ENCODE measurements at places on chromosomes 2 and 18. TPM values are rescaled to one million over a fixed set of nuclear protein-coding genes. Genes with fewer than 3 reads are reported as not detected.

DNA sequence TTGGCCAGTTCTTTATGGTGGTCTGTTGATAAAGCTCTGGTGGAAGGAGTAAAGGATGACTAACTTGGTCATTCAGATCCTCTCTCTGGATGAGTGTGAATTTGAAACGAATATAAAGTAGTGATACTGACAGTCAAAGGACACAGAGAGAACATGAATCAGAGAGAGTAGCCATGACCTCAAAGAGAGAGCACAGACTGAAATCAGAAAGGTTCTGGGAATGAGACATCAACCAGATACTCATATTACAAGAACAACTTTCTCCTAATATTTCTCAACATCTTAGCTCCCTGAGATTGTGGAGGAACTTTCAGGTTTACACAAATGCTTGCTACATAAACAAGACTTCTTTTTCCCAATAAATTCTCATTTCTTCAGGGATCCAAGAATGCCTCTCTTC, 849.1 kb upstream of the CHAC2 start:
- H3K36me3 ChIP-seq: no peaks in the 10 kb centered on the region
- peaks cover 8% of the 10 kb centered on the region for H3K4me1 ChIP-seq
- H3K4me3 ChIP-seq: no peak overlapping the region
- no peaks in the 10 kb centered on the region for H3K27me3 ChIP-seq
- DNase-seq: no peak

DNA sequence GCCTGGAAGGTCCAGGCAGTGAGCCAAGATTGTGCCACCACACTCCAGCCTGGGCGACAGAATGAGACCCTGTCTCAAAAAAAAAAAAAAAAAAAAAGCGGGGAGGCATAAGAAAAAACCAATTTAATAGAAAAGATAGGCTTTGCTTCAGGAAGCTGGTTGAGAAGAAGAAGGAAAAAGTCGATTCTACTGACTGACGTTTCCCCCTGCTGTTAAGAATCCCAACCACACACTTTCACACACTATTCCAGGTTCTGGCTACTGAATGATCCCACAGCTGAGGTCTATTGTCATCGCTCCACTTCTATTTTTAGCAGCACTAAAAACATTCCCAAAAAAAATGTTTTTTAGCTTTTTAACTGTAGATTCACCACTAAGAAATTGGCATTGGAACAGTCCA, 6.7 kb upstream of the CHCHD5 start:
- H3K27me3 ChIP-seq: no peaks in the 10 kb centered on the region
- H3K4me3 ChIP-seq: no peak overlapping the region
- peaks cover 2% of the 10 kb centered on the region for H3K4me1 ChIP-seq
- no peak for DNase-seq
- H3K27ac ChIP-seq: no peak overlapping the region
- peaks cover 13% of the 10 kb centered on the region for H3K36me3 ChIP-seq

CFAP65 gene
- total RNA-seq: 0.59 TPM

DNA sequence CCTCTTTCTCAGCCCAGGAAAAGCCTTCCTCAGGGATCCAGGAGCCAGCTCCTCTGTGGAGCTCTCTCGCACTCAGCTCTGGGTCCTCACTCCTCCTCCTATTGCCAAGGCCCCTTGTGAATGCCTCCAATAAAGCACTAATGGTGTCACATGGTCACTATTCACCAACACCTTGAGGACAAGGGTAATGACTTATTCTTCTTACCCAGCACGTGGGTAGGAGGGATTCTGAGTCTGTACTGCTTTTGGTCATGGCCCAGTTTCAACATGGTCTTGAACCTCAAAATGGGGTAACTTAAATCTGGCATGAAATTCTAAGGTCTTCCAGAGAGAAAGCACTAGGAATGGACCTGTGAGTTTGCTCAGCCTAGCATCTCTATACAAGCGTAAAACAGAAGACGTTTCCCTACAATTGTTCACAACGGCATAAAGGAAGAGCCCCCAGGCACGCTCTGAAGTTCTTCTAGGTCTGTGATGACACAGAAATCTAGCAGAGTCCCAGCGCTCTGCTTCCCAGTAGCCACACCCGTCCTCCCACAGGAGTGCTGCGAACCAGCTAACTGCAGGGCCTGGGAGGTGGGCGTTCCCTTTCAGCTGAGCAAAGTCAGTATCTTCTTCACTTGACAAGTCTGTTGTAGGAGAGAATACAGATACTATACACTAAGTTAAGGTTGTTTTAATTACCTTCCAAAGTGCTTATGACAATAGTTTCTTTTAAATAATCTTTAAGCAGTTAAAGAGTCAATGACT, 14.6 kb upstream of the KIDINS220 start:
- H3K4me3 ChIP-seq: no peak overlapping the region
- H3K27ac ChIP-seq: no peak overlapping the region
- H3K36me3 ChIP-seq: no peaks in the 10 kb centered on the region
- no peaks in the 10 kb centered on the region for H3K27me3 ChIP-seq

DNA sequence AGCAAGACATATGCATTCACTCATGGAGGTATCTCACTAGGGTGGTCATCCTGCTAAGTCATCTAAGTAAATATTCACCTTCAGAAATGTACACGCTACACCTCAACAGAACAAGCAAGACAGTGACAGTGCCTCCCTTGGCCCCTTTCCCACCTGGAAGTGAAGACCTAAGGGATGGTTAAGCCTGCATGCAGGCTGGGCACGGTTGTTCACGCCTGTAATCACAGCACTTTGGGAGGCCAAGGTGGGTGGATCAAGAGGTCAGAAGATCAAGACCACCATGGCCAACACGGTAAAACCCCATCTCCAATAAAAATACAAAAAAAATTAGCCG, 4.4 kb downstream of the LIMS2 start:
- peaks cover 8% of the 10 kb centered on the region for H3K27me3 ChIP-seq
- peaks cover 2% of the 10 kb centered on the region for H3K4me1 ChIP-seq
- no peak overlapping the region for H3K27ac ChIP-seq
- DNase-seq: no peak
- no peak overlapping the region for H3K4me3 ChIP-seq

GRCh38 chr18:79241755-79242154, 154.0 kb upstream of the NFATC1 start:
- no peaks in the 10 kb centered on the region for H3K27me3 ChIP-seq
- no peak overlapping the region for H3K27ac ChIP-seq
- peaks cover 4% of the 10 kb centered on the region for H3K36me3 ChIP-seq
- no peak overlapping the region for H3K4me3 ChIP-seq

- no peaks in the 10 kb centered on the region for H3K27me3 ChIP-seq
- H3K4me3 ChIP-seq: no peak overlapping the region
- no peak overlapping the region for H3K27ac ChIP-seq
- no peaks in the 10 kb centered on the region for H3K4me1 ChIP-seq
Measured at GRCh38 chr2:31188131-31188530, 29.2 kb downstream of the CAPN14 start.

DNAH6 gene
- total RNA-seq: 7.8 TPM

ARHGAP15 gene
- total RNA-seq: not detected

UGT1A10 gene
- total RNA-seq: not detected

GNLY gene
- total RNA-seq: not detected

DNA sequence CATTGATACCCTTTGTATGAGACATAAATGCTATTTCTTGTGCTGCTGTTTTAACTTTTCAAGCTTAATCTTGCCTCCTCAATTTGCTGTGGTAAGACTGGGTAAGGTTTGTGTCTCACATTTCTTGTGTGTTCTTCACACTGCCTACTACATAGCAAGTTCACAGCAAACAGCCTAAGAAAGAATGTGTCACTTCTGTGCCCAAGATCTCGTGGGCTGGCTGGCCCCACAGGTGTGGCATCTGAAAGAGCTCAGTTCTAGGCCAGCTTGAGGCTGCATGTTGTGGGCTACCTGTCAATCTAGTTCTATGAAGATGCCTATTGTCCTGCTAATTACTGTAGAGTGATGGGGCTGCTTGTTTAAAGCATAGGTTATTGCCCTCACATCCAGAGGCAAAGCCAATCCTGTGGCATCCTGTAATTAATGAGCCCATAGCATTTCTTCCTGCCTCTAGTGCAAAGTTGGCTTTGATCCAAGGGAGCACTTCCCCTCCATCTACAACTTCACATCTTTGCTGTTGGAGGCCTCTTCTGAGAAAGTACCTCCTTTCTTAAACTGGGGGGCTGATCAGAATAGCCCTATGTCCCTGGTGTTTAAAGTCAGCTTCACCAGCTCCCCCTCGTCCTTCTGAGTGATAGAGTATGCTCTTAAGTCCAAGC, 40.9 kb upstream of the ASPRV1 start:
- no peaks in the 10 kb centered on the region for H3K27me3 ChIP-seq
- H3K36me3 ChIP-seq: peaks cover 3% of the 10 kb centered on the region
- peaks cover 6% of the 10 kb centered on the region for H3K4me1 ChIP-seq
- no peak for DNase-seq
- H3K4me3 ChIP-seq: no peak overlapping the region
- H3K27ac ChIP-seq: no peak overlapping the region

SULT1C4 gene
- 22.6 TPM for total RNA-seq

GRCh38 chr2:174544156-174544555, 53.4 kb downstream of the WIPF1 start:
- no peak for DNase-seq
- H3K36me3 ChIP-seq: peaks cover 5% of the 10 kb centered on the region
- H3K27me3 ChIP-seq: no peaks in the 10 kb centered on the region
- no peak overlapping the region for H3K27ac ChIP-seq
- H3K4me3 ChIP-seq: no peak overlapping the region

EMILIN2 gene
- 6.8 TPM for total RNA-seq

COLEC12 gene
- total RNA-seq: 157 TPM

DNA sequence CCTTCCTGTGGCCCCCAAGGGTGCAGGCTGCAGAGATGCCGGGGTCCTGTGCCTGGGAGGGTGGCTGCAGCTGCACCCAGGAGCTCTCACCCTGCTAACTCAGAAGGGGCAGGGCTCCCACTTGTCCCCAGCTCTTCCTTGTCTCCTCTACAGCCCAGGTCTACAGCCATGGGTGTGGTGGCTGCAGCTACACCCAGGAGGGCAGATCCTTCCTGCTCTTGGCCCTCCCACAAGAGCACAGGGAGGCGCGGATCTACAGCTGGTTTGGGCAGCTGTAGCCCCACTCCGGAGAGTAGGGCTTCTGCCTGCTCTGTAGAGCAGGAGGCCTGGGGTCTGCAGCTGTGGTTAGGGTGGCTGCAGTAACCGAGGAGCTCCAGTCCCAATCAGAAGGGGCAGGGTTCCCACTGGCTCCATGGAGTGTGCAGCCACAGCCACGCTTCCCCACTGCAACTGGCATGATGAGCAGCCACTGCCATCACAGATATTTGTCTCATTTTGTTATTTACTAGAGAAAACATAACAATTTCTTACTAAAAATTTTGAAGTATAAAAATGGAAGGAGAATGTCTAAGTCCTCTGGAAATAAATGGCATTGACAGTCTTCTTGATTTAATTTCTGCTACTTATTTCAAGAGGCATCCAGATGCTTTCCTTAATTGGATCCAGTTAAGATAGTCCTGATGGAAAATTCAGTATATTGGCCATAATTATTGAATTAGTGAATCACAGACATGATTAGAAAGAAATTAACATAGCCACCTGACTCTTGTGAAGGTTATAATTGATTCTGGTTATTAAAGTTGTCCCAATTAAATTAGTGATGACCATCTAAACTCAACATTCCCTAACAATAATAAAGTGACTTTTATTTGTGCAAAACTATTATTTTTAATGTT, 233.6 kb downstream of the KCNE4 start:
- H3K4me1 ChIP-seq: no peaks in the 10 kb centered on the region
- H3K36me3 ChIP-seq: no peaks in the 10 kb centered on the region
- no peak overlapping the region for H3K27ac ChIP-seq
- no peak overlapping the region for H3K4me3 ChIP-seq

GRCh38 chr2:238141541-238142318, 3.3 kb downstream of the KLHL30 start:
- H3K4me3 ChIP-seq: no peak overlapping the region
- peaks cover 8% of the 10 kb centered on the region for H3K36me3 ChIP-seq
- peaks cover 5% of the 10 kb centered on the region for H3K27me3 ChIP-seq
- H3K4me1 ChIP-seq: peaks cover 3% of the 10 kb centered on the region
- DNase-seq: no peak

GRCh38 chr18:48955830-48956261, 5.1 kb upstream of the SMAD7 start:
- no peak overlapping the region for H3K4me3 ChIP-seq
- no peak for DNase-seq
- peaks cover 24% of the 10 kb centered on the region for H3K4me1 ChIP-seq
- H3K36me3 ChIP-seq: no peaks in the 10 kb centered on the region
- H3K27ac ChIP-seq: no peak overlapping the region

FAM117B gene
- 13.0 TPM for total RNA-seq

DNA sequence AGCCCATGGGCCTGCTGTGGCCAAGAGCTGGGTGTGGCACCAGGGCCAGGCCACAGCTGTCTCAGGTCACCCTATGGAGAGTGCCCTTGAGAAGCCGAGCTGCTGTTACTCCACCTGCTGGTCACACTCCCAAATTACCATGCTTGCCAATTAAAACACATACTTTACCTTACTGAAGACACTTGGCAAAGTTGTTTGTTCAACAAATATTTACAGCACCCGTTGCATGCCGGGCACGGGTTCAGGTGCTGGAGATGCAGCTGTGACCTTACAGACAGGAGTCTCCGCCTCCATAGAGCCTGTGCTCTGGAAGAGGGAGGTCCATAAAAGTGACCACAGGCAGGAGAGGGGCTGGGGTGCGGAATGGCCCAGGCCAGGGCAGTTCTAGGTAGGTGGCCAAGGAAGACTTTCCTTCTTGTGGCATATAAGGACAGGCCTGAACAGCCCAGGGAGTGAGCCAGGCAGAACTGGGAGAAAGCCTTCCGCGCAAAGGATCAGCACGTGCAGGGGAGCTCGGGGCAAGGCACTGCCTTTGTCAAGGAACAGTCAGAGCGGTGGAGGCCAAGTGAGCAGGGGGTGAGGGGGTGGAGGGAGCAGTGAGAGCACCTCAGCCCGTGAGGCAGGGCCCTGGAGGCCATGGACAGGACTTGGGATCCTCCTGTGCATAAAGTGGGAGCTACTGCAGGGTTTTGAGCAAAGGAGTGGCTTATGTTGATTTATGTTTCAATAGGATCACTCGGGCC, 23.6 kb upstream of the RBM44 start:
- H3K27me3 ChIP-seq: no peaks in the 10 kb centered on the region
- H3K4me1 ChIP-seq: peaks cover 13% of the 10 kb centered on the region
- DNase-seq: peak; percentile 62
- H3K27ac ChIP-seq: peak overlapping the region; percentile 38
- no peak overlapping the region for H3K4me3 ChIP-seq

DNA sequence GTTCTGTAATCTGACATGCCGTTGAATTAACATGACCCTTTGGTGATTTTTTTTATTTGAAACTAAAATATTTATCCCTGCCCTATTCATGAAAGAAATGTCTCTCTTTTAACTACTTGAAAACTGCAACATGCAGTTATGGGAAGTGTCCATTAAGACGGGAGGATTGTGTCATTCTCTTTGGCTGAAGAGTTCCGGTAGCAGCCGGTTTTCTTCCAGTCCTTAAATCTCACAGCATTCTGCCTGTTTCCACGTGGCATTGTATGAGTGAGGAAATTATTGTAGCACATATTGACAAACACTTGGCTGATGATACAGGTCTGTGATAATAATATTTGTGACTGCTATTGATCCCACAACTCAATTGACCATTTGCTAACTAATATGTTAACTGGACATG, 509.6 kb upstream of the POU3F3 start:
- H3K27me3 ChIP-seq: no peaks in the 10 kb centered on the region
- H3K36me3 ChIP-seq: no peaks in the 10 kb centered on the region
- no peaks in the 10 kb centered on the region for H3K4me1 ChIP-seq
- H3K4me3 ChIP-seq: no peak overlapping the region

CYP26B1 gene
- 1.2 TPM for total RNA-seq

- H3K27me3 ChIP-seq: no peaks in the 10 kb centered on the region
- H3K4me3 ChIP-seq: peak overlapping the region; percentile 61
- peaks cover 26% of the 10 kb centered on the region for H3K36me3 ChIP-seq
- H3K27ac ChIP-seq: peak overlapping the region; percentile 4
Measured at GRCh38 chr2:16615687-16616615, 49.7 kb downstream of the CYRIA start.
